NCI-H774 (cell line): ENCODE measurements at places on chromosomes 16 and 17.

DNA sequence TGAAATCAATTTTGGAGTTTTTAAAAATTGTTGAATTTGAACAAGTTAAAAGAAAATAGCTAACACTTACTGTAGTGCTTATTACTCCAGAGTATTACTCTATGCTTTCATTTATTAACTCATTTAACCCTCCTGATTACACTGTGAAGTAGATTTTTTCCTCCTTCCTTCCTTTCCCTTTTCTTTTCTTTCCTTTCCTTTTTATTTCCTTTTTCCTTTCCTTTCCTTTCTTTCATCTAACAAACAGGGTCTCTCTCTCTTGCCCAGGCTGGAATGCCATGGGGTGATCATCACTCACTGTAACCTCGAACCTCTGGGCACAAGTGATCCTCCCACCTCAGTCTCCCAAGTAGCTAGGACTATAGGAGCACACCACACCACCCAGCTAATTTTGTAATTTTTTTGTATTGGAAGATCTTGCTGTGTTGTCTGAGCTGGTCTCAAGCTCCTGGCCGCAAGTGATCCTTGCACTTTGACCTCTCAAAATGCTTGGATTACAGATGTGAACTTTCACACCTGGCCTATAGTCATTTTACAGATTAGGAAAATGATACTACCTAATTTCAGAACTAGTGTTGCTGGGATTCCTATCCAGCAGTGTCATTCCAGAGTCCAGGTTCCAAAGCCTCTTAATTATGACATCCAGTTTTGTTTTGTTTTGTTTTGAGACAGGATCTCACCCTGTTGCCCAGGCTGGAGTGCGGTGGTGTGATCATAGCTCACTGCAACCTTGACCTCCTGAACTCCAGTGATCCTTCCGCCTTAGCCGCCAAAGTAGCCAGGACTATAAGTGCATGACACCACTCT lies 59.9 kb downstream of the TAOK1 start:
- no peak for DNase-seq

- DNase-seq: no peak
Observed at GRCh38 chr16:73122604-73123391, 74.9 kb upstream of the ZFHX3 start.

DNA sequence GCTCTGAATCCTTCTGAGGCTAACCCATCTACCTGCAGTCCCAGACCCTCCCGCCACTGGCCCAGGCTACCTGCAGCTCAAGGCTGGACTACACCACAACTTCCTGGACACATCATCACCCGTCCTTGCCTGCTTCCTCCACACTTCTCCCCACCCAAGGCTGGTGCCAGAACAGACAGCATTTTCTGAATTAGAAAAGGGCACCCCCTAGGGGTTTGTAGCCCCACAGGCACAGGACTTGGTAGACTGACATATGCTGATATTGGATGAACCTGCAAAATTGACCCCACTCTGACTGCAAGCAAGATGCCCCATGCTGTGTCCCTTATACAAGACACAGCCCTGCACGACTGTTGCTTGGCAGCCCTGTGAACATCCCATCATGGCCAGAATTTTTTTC lies 271.5 kb upstream of the C16orf82 start:
- no peak for DNase-seq

DNA sequence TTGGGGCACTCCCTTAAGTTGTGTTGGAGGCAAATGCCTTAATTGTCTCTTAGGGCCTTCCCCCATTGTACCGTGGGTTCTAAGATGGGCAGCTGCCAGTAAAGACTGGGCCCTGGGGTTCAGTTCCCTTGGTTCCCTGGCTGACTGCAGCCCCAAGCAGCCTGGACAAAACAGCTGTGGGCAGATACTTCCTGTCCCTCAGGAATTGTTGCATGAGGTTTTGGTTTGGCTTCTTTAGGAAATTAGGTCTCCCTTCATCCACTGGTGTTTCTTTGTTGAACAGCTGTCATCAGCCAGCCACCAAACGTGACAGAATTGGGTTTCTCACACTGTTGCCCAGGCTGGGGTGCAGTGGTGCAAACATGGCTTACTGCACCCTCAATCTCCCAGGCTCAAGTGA lies 42.0 kb upstream of the ETV4 start:
- DNase-seq: no peak

GRCh38 chr17:32319548-32319905 lies 22.4 kb downstream of the C17orf75 start:
- peak; percentile 44 for DNase-seq

- no peak for DNase-seq
Observed at GRCh38 chr16:86031141-86031678, 132.2 kb downstream of the IRF8 start.

DNA sequence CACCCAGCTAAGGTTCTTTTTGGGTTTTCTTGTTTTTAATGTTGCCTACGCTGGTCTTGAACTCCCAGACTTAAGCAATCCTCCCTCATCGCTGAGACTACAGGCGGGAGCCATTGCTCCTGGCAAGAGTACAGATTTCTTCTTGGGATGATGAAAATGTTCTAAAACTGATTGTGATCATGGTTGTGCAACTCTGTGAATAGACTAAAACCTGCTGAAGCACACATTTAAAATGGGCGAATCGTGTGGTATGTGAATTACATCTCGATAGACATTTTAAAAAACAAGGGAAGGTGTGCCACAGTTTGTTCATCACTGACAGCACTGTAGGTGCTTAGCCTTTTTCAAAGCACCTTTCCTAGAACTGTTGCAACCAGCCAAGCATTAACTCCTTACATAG lies 48.8 kb upstream of the CDH3 start:
- no peak for DNase-seq

DNA sequence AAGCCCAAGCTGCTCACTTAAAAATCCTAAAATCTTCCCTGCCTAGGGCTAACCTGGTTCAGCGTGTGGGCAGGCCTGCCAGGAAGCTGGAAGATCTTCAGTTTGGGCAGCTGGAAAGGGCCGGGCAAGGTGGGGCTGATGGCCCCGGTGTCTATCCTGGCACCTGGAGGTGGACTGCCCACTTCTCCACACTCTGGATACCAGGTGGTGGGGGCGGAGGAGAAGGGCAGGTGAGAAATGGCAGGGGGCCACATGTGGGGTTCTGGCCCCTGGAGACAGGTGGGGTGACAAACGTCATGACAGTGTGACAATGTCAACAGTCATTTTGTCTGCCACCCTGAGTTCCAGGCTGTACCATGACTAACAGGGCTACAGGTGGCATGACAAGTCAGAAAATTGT lies 78.5 kb upstream of the C16orf82 start:
- no peak for DNase-seq

DNA sequence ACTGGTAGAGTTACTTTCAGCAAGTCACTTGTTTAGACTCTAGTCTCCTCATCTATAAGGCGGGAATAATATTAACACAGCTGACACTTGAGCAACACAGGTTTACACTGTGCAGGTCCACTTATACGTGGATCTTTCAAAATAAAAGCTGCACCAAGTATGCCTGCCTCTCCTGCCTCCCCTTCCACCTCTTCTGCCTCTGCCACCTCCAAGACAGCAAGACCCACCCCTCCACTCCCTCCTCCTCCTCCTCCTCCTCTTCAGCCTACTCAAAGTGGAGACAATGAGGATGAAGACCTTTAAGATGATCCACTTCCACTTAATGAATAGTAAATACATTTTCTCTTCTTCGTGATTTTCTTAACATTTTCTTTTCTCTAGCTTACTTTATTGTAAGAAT lies 285.6 kb downstream of the FTO start:
- DNase-seq: no peak

DNA sequence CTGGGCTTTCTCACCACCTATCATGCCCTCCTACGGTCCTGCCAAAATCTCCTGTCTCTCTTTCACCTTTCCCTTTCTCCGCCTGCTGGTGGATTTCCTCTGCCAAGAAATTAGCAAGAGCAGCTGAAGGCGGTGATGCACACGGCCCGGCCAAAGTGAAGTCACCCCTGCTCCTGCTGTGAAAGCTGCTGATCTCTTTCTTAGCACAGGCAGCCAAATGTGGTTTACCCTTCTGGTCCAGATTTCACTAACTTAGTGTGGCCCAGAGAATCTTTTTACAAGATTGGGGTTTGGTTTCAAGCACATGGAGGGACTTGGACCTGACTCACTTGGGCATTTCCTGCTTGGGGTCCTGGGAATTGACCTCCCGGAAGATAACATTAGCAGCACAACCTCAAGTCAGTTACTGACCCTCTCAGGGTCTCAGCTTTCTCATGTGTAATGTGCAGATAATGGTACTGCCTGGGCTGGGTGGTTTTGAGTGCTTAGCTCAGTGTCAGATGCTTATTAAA lies 155.7 kb downstream of the SOCS1 start:
- DNase-seq: no peak

DNA sequence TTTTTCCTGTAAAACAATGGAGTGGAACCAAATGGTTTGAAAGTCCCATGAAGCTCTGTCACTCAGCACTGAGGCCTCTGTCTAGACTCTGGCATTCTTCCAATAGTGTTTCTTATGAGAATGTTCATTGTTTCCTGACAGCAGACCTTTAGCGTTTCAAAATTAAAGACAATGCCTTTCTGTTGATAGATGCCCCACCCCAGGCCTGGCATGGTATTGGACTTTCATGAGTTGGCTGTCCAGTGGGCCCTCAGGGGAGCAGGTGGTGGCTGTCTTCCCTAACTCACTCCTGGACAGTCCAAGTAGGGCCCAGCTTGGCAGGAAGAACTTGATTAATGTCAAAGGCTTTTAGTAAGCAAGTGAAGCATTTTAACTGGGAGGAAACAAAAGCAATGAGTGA lies 186.5 kb upstream of the CCL2 start:
- peak; percentile 18 for DNase-seq

DNA sequence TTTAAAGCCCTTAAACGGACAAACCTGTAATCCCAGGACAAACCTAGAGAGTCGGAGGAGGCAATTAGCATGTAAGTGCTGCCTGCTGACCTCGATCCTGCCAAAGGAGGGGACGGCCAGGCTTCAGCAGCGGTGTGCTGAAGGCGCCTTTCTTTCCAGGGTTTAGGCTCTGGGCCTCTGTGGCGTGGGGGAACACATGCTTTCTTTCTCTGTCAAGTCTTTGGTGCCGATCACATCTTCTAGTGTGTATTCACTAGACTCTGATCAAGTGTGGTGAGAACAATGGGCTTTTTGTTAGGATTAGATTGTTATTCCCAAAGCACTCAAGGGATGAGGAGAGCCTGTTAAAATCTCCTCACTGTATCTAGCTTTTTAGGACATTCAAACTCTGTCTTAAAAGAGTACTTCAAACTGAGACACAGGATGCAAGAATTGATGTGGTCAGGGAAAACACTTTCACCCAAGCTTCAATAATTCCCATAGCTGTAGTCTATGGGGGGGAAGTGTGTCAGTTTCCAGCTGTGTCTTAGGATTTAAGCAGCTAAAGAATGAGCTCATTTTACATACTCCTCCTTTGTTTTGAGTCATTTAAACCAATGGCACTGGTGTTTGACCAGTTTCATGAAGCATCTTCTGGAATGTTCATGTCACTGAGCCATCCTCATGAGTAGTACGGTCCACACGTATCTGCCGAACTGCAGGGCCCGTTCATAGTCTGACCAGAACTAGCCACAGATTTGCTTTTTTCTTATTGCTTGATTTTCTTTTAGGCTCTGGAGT lies 51.2 kb downstream of the RPA1 start:
- DNase-seq: no peak

DNA sequence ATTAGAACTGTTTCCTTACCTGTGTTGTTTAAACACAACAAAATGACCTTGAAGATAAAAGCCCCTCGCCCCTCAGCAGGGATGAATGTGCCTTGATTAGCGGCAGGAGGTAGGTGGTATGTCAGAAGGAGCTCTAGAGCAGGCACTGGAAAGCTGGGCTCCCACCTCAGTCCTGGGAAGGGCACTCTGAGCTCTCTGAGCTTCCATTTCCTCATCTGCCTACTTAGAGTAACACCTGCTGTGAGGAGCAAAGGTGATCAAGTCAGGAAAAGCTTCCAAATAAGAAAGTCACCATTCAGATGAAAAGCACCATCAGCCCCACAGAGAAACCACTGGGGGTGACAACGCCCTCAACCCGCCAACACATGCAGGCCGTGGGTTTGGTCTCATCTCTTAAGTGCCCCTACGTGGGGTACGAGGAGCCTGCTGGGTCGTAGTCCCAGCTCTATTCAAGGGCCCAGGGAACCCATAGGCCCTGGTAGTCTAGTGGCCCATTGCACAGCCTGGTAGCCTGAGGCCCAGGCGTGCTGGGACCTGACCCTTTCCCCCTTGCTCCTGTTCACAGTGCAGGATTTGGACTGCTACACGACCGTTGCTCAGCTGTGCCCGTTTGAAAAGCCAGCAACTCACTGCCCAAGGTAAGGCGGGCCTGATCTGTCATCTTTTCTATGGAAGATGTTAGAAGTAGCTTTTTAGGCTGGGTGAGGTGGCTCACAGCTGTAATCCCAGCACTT lies 57.3 kb downstream of the CRISPLD2 start:
- DNase-seq: no peak

GRCh38 chr16:89434490-89434889 lies 55.9 kb downstream of the ANKRD11 start:
- DNase-seq: no peak
